ENCODE measurements at places on chromosomes 2 and 18. TPM values are rescaled to one million over a fixed set of nuclear protein-coding genes. Genes with fewer than 3 reads are reported as not detected.

Gene SERPINB13
- not detected for total RNA-seq

Gene SLC9A4
- not detected for total RNA-seq

Gene ZC3H6
- 0.47 TPM for total RNA-seq

Gene TP53I3
- 179 TPM for total RNA-seq

Gene DCDC2C
- 0.54 TPM for total RNA-seq

Gene GPR17
- not detected for total RNA-seq

Gene SCTR
- total RNA-seq = not detected

Gene MYL1
- total RNA-seq = not detected

Gene CDH2
- 46.9 TPM for total RNA-seq

Gene LPIN1
- total RNA-seq = 11.0 TPM

Gene MREG
- 5.7 TPM for total RNA-seq

Gene FOXD4L1
- 0.58 TPM for total RNA-seq

Gene MALL
- 133 TPM for total RNA-seq

Gene CCNYL1
- 26.9 TPM for total RNA-seq

Gene SIX3
- 0.32 TPM for total RNA-seq

Gene RUFY4
- total RNA-seq = not detected

Gene ASXL3
- total RNA-seq = not detected

Gene ITGA4
- 1.9 TPM for total RNA-seq

Gene DNAH6
- total RNA-seq = 0.11 TPM

Gene ANKRD29
- total RNA-seq = 13.3 TPM

Gene SH2D6
- total RNA-seq = 1.6 TPM

Gene DSC2
- total RNA-seq = 1.3 TPM

Gene DLGAP1
- not detected for total RNA-seq

Gene GMPPA
- total RNA-seq = 33.3 TPM

Gene HOXD10
- 7.4 TPM for total RNA-seq

Gene FAM124B
- total RNA-seq = 0.06 TPM

Gene GBX2
- total RNA-seq = 3.2 TPM

Gene GMCL1
- 12.1 TPM for total RNA-seq

Gene C2orf78
- not detected for total RNA-seq

Gene RBM45
- total RNA-seq = 13.8 TPM

Gene SLC23A3
- 0.49 TPM for total RNA-seq

Gene XRCC5
- total RNA-seq = 197 TPM

Gene ADI1
- total RNA-seq = 57.9 TPM

Gene TRPM8
- total RNA-seq = 0.13 TPM

Gene LOXHD1
- not detected for total RNA-seq

Gene AMER3
- not detected for total RNA-seq

Gene OXER1
- total RNA-seq = not detected

Gene UGT1A5
- total RNA-seq = not detected

Gene TTN
- total RNA-seq = under 0.01 TPM

Gene HRH4
- total RNA-seq = 0.02 TPM

Gene CDC42EP3
- total RNA-seq = 27.9 TPM

Gene CLEC4F
- not detected for total RNA-seq

Gene SERPINB11
- not detected for total RNA-seq

Gene LONRF2
- total RNA-seq = 3.3 TPM

Gene NOL4
- total RNA-seq = not detected

Gene DCTN1
- 104 TPM for total RNA-seq

Gene MOGAT1
- total RNA-seq = not detected

Gene STEAP3
- 44.9 TPM for total RNA-seq

Gene STAT4
- 3.4 TPM for total RNA-seq

Gene CCDC68
- 3.4 TPM for total RNA-seq

Gene HAUS1
- 37.6 TPM for total RNA-seq

Gene LTBP1
- total RNA-seq = 26.4 TPM

Gene RFX8
- not detected for total RNA-seq

Gene CDCA7
- total RNA-seq = 48.5 TPM

Gene STARD6
- not detected for total RNA-seq

Gene STPG4
- total RNA-seq = 0.10 TPM

Gene MAT2A
- total RNA-seq = 412 TPM

Gene ZBTB14
- total RNA-seq = 7.0 TPM

Gene LRRC30
- not detected for total RNA-seq

Data from A549 treated with RU486 at 1 μM for 4 hours (cell line).